ENCODE measurements at places on chromosomes 7 and 10. TPM values are rescaled to one million over a fixed set of nuclear protein-coding genes. Genes with fewer than 3 reads are reported as not detected.

Gene CLDN4
- 0.27 TPM for total RNA-seq

Gene MET
- 0.21 TPM for total RNA-seq

Gene PLAC9
- total RNA-seq, result not detected

Gene FHIP2A
- 23.3 TPM for total RNA-seq

Gene TMEM236
- not detected for total RNA-seq

Gene ZNF394
- total RNA-seq, result 52.1 TPM

All from activated CD4-positive, alpha-beta T cell treated with anti-CD3 and anti-CD28 coated beads, Interleukin-2, amount 10 ng/mL, durations not matched to agents 7 days and 5 days (primary cell).